ENCODE measurements at places on chromosomes 7 and 10.

- no peak for DNase-seq
These were observed 2.5 kb downstream of the MTPN start for GRCh38 chr7:135974667-135975066.

DNA sequence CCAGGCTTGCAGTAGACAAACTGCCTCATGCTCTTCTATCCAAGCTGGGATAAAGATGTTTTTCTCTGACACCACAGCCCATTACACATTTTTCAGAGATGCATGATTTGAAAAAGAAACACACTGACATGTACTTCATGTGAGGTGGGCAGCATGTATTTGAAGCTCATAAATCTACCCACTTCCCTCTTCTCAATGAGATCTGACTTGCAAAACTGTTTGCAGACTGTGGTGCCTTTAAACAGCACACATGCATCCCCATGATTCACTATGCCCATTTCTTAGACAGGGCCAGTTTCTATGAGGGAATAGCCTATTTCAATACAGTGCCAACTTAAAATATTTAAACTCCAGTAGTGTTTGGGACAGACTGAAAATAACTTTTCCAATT lies 109.8 kb downstream of the GLI3 start:
- no peak for DNase-seq

DNA sequence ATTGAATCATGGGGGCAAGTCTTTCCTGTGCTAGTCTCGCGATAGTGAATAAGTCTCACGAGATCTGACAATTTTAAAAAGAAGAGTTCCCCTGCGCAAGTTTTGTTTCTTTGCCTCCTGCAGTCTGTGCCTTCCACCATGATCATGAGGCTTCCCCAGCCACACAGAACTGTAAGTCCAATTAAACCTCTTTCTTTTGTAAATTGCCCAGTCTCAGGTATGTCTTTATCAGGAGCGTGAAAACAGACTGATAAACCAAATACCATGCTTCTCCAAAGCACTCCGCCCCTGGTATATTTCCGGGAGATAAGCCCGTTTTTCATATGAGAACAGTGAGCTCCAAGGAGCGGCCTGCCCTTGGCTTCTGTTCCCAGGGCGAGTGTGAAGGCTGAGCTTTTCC lies 118.9 kb downstream of the EVX1 start:
- DNase-seq: no peak

DNA sequence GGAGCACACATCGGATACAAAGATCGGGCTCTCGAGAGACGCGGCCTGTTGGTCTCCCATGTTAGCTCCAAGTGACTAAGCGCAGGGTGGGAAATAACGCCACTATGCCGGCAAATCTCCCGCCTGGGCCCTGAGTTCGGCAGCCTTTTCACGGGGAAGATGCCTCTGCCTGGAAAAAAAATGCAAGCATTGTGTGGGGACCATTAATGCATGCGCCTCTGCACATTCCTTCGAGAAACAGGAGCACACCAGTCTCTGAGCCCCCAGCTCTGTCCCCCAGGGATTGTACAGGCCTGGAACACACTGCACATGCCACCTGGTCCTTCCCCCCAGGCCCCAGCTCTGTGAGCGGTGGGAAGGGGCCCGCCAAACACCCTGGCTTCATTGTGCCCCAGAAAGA lies 44.1 kb downstream of the FBXW4 start:
- no peak for DNase-seq

DNA sequence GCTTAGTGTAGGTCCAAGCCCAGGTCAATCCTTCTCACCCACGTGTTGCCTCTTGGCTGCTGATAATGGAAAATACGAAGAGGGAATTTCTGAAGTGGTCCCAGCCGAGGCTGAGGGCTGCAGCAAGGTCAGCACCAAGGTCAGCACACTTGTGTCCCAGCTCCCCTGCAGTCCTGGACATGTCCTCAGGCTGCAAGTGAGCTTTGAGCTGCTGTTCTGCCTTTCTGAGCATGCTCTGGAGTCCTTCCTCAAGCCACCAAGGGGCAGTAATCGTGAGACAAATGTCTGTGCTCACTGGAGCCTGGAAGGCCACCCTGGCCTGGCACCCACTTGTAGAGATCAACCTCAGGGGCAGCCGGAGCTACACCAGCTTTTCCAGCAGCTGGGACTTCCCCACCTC lies 28.3 kb downstream of the DRGX start:
- DNase-seq: no peak

GRCh38 chr7:155414547-155415492 lies 43.1 kb upstream of the EN2 start:
- DNase-seq: no peak

DNA sequence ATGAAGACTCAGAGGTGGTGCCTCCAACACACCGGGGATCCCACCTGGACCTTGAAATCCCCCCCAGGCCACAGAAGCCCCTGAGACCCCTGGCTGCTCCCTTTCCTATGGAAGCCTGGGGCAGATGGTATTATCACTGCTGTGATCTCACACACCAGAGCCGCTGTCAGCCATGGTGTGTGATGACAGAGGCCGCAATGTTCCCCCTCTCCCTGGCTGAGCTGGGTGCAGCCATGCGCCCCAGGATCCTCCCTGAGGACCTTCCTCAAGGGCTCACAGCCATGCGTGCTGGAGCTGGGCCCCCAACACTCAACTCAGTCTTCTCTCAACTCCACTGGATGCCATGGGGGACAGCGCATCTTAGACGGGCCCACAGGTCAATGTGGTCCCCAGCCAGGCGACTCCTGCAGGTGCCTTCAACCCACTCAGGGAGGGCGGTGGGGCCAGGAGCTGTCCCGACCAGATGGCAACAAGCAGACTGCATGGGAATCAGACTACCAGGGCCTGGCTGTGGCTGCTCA lies 44.9 kb downstream of the VIPR2 start:
- no peak for DNase-seq

DNA sequence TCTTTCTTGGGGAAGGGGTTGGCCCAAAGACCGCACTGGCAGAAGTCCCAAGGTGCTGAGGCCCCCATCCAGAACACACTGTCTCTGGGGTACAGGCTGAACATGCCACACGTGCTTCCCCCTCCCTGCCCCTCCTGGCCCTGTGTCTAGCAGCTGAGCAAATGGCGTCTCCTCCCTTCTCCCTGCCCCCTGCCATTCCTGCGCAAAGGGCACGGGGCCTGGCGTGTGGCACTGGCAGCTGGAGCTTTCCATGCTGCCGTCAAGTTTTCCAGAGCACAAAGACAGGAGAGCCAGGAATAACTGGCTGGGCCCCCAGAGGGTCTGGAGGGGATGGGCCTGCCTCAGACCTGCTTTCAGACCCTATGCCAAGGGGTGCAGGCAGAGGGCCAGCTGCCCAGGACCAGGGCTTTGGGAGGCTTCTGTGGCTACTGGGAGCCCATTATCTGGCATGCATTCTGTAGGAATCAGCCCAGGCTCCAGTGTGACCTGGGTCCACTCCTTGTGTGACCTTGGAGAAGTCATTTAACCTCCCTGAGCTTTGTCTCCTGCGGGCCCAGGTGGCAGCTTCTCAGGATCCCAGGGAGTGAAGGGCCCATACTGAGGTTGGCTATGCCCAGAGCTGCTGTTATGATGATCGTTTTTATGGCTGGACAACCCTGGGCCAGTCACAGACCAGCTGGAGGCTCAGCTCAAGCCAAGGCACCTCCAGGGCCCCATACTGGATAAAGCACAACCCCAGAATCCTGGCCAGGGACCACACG lies 710 bp upstream of the LDB3 start:
- DNase-seq: no peak

- DNase-seq: no peak
These were observed 72.3 kb downstream of the CLEC2L start for GRCh38 chr7:139595806-139596205.

- no peak for DNase-seq
These were observed 8.1 kb downstream of the DDC start for GRCh38 chr7:50557099-50557498.
